ENCODE measurements at places on chromosomes 3 and 15.

DNA sequence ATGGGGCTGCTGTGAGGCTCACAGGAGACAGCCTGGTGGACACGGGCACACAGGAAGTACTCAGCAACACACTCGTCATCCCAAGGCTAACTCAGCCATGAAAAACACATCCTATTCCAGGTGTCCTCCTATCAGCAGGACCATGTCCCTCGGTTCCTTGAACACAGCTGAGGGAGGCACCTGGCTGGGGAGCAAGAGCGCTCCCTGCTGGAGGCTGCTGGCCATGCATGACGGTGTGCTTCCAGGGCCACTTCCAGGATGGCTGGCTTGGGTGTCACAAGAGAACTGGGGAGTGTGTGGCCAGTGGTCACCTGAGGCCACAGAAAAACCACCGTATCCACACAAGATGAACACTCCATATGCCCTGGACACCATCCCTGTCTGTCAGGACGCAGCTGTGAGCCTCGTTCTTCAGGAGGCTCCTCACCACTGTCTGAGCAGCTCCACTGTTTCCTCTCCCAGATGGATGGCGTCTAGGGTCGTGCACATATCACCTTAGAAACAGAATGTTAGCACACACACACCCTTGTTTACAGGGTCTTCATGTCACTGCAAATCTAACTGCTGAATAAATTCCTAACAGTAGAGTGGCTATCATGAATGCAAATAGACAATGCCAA, 31.0 kb downstream of the POC1A start:
- peak; percentile 51 for DNase-seq

DNA sequence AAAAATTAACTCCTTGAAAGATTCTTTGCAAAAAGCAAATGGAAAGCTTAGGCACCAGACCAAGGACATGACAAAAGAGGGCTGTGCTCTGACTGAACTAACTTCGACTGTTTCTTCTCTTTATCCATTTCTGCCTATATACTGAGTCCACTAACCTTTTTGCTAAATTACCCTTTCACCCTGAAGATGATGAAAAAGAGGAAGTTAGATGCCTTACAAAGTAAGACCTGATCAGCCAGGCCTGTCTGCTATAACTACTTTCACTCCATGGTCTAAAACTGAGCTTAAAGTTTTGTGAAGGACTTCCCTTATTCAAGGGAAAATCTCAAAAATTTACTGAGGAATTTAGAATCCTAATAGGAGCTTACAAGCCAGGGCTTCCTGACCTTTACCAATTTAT, 6.2 kb upstream of the IGSF10 start:
- no peak for DNase-seq

DNA sequence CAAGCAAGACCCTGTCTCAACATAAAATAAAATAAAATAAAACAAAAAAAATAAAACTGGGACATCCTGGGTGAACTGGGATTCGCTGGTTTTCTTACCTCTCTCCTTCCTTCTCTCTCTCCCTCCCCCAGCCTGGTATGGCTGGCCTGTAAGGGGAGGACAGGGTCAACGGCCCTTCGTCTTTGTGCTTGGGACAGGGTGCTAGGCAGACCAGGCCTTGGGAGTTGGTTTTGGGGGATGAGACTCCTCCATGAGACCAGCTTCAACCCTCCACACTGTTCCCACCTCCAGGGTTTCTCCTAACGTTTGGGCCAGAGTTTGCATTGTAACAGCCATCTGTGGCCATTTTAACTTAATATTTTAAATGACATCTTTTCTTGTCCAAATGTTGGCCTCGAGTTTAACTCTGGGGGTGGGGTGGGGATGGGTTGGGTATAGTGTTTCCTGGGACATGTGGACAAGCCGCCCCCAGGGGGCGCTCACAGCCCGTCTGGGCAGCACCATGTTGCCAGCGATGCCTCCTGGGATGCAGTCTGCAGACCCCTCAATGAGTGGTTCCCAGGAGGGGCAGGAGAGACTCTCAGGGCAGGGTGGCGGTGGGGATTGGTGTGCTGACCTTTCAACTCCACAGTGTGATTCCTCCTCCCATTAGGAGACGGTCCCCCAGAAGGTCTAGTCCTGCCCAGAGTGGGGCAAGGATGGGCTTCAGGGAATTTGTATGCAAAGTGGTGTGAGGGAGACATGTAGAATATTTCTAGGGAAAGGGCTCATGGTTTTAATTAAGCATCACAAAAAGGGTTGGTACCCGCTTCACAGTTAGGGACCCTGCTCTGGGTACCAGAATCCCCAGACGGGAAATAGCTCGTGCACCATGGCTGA, 37.7 kb upstream of the LCTL start:
- peak; percentile 12 for DNase-seq

DNA sequence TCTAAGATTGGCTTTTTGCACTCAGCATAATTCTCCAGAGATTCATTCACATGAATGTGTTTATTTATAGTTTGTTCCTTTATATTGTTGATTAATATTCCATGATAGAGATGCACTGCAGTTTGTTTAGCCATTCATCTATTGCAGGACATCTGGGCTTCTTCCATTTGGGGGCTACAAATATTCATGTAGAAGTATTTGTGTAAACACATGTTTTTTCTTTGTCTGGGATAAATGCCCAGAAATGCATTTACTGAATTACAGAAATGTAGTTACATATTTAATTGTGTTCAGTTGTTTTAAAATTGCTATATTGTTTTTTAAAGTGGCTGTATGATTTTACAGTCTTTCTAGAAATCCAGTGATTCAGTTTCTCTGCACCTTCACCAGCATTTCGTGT, 635.0 kb downstream of the ZIC1 start:
- no peak for DNase-seq

DNA sequence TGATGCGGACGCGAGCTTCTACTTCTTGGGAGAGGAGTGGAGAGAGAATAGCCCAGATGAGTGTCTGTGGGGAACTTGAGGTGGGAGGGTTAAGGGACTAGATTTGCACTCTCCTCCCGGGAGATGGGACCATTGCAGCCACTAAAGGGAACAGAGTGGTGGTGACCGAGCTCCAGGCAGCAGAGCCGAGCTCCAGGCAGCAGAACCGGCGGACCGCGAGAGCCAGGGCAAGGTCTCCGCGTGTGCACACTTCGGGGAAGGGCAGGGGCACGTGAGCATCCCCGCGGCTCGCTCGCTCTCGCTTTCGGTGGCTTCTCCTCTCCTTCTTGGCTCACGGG, 1.1 kb downstream of the IGDCC3 start:
- no peak for DNase-seq

DNA sequence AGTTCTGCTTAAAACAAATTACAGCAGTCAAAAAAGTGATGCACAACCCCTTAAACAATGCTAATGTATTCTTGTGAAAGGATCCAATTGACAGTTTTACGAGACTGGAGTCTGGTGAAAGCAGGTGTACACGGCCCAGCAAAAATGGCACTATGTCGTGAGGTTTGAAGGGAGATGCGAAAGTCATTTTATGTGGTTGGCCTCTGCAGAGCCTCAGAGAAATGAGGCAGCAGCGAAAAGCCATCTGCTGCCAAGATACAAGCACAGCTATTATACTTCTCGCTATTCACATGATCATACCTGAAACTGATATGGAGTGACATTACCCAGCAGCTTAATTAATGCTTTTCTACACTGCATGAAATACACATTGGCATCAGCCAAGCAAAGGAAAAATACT, 36.4 kb downstream of the MECOM start:
- no peak for DNase-seq

DNA sequence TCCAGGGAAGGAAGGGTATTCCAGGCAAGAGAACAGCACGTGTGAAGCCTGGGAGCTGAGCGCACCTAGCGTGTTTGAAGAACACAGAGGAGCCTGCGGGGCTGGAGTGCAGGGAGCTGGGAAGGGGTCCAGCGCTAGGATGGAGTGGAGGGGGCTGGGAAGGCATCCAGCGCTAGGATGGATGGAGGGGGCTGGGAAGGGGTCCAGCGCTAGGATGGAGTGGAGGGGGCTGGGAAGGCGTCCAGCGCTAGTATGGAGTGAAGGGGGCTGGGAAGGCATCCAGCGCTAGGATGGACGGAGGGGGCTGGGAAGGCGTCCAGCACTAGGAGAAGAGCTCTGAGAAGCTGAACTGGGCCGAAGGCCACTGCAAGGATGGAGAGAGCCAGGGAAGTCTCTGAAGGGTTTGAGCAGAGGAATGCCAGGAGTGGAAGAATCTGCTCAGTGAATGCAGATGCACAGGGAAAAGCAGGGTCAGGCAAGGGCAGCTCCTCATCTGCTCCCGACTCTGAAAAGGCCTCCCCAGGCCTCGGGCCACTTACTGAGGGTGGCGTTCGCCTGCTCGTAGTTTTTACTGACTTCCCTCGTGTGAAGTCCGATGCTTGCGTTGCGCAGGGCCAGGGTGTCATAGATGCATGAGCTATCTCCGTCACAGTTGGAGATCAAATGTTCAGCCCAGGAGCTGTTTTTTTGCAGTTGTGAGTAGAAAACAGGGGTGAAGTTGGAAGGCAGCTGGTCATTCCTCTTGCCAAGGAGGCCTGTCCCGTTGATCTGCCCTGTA, 39.8 kb downstream of the MUC20 start:
- no peak for DNase-seq

DNA sequence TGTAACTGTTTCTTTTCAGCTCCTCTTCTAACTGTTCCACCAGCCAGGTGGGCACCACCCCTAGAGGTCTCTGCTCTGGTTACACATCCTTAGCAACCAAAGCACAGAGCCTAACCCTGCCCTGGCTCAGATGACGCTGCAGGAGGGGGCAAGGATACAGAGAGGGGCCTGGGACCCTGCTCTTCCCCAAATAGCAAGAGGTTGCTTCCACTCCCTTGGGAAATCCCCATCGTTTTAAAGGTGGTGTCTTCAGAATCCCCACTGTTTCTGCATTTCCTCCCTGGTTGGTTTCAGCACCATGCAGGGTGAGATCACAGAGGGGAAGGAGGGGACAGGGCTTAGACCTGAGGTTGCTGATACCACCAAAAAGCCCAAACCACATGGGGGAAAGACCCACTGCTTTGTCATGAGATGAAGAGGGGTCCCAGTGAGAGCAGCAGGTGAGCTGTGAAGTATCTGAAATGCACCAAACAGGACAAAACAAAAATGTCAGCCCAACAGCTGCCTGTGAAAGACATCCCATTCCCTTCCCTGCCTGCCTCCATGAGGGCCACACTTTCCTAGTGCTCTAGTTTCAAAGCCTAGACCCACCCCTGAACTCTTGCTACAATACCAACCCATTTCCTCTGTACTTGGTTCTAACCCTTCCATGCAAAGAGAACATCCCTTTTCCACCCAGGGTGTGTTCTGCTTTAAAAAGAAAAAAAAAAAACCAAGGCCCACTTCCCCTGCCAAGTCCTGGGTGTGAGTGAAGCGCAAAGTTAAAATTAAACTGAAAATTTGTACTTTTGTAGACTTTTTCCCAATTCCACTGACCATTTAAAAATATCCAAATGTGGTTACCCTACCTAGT, 29.0 kb downstream of the ANP32A start:
- peak; percentile 10 for DNase-seq

GRCh38 chr3:197858133-197858532, 67.1 kb downstream of the LRCH3 start:
- no peak for DNase-seq

GRCh38 chr3:171459137-171459941, 866 bp downstream of the TNIK start:
- peak; percentile 55 for DNase-seq

GRCh38 chr3:64739971-64740631, 52.3 kb upstream of the ADAMTS9 start:
- DNase-seq: no peak

DNA sequence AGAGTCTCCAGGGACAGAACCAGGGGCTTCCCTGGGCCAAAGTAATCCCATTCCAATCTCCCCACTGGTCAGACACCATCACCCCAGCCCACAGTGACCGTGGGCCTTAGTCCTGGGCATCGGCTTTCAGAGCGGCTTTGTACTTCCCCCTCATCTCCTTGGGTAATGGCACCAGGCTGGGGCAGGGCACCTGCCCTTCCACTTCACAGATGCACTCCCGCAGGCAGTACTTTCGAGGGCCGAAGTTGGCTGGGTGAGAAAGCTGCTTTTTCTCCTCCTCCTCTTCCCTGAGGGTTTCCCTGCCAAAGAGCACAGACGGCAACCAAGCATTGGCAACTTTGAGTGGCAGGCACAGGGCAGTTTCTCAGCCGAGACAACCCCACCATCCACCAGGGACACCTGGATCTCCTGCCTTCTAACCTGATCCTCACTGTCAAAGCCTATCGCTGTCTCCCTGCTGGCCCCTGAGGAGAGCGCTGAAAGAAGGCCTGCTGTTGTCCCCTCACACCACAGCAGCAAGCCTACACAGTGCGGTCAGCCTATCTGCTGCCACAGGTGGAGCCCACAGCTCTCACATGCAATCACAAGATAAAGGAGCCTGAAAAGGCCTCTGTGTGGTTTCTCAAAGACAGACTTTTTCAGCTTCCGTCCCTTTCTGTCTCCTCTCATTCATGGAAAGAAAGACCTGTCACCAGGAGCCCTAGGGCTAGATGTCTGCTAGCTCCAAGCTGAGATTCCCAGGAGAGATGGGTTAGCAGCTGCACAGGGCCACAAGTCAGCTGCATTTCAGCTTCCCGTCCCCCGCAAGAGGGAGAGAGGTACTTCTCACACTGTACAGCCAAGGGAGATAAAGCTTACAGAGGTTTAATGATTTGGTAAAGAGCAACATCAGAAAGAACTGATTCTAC, 12.5 kb downstream of the MRPS25 start:
- DNase-seq: no peak

- no peak for DNase-seq
These were observed 87.5 kb upstream of the GOLGA6B start for GRCh38 chr15:72566973-72567372.

- no peak for DNase-seq
These were observed 11.2 kb downstream of the SRGAP3 start for GRCh38 chr3:9238276-9238675.

GRCh38 chr3:61857297-61857696, 295.9 kb downstream of the PTPRG start:
- DNase-seq: no peak

GRCh38 chr3:16784973-16785372, 99.8 kb upstream of the PLCL2 start:
- DNase-seq: no peak

Data from effector memory CD4-positive, alpha-beta T cell (primary cell).